Panc1 (cell line): ENCODE measurements at places on chromosomes 5 and 9. TPM values are rescaled to one million over a fixed set of nuclear protein-coding genes. Genes with fewer than 3 reads are reported as not detected.

SPARC gene
- 228 TPM for total RNA-seq

DNA sequence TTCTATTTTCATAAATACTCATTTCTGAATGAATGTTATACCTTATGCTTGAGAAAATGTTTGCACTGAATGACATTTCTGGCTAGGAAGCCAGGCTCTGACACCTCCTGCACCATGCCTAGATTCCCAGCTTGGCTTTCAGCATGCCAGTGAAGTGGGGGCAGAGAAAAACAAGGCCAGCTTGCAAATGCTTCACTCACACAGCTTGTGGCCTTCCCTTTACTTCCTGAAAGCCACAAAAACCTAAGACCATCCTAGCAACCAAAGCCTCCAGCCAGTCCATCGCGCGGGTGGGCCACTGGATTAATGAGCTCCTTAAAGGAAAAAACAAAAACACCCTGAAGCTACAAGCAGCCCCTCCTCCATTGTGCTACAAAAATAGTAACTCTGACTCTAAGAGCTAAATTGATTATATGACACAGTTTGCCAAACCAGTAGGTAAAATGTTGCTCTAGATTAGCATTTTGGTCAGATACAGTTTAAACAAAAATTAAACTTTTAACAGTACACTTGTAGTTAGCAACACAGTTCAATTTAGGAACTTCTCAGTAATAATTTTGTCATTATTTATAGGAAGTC is 159.9 kb downstream of the TSSK1B start:
- H3K27me3 ChIP-seq: no peaks in the 10 kb centered on the region
- no peak overlapping the region for H3K4me3 ChIP-seq
- H3K27ac ChIP-seq: no peak overlapping the region

GRCh38 chr5:109451146-109451545 is 41.4 kb upstream of the PJA2 start:
- no peak overlapping the region for H3K27ac ChIP-seq
- no peak overlapping the region for H3K4me3 ChIP-seq
- no peaks in the 10 kb centered on the region for H3K4me1 ChIP-seq
- H3K36me3 ChIP-seq: no peaks in the 10 kb centered on the region
- no peaks in the 10 kb centered on the region; the same call in 1 of the 2 replicates for H3K27me3 ChIP-seq

DNA sequence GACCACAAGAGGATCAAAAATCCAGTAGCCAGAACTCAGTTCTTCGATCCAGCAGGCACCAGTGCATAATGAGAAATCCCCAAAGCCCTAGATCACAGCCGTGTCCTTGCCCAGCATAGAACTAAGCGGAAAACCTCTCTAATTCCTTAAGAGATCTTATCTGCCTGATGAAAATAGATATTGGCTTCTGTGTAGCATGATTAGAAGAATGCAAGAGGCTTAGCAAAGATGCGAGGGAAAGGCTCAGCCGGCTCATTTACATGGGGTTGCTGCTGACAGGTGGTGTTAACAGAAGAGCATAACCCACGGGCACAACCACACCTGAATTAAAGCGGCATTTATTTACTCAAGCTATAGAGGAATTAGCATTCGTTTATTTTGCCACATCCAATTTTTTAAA is 400.0 kb upstream of the ADAMTS16 start:
- no peak for DNase-seq
- H3K4me3 ChIP-seq: no peak overlapping the region
- no peaks in the 10 kb centered on the region for H3K4me1 ChIP-seq
- no peaks in the 10 kb centered on the region for H3K36me3 ChIP-seq

C9orf43 gene
- 1.2 TPM for total RNA-seq

GRCh38 chr9:78122631-78123030 is 91.0 kb upstream of the GNAQ start:
- no peaks in the 10 kb centered on the region for H3K36me3 ChIP-seq
- H3K4me3 ChIP-seq: no peak overlapping the region
- H3K27ac ChIP-seq: no peak overlapping the region
- no peaks in the 10 kb centered on the region for H3K4me1 ChIP-seq
- no peaks in the 10 kb centered on the region for H3K27me3 ChIP-seq
- no peak for DNase-seq

ENTREP1 gene
- total RNA-seq: 0.13 TPM

- no peak for DNase-seq
- no peaks in the 10 kb centered on the region; the same call in 1 of the 2 replicates for H3K36me3 ChIP-seq
- H3K27me3 ChIP-seq: no peaks in the 10 kb centered on the region
- H3K4me1 ChIP-seq: peaks cover 21% of the 10 kb centered on the region
Observed at GRCh38 chr9:93136011-93136440, 2.0 kb upstream of the NINJ1 start.

DNA sequence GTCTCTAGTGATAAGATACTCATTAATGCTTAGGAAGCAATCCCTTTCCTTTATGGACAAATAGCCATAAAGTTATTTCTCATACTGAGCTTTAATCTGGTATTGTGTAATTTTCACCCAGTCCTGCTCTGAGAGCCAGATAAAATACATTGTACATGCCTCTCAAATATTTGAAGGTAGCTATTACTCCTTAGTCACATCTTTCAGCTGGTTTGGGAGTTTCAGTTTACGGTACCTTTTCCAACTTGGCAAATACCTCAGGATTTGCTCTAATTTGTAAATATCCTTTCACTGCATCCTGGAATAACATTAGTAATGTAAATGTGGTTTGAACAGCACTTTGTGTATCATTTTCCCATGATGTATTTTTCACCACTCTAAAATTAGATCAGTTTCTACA is 47.4 kb downstream of the ABHD17B start:
- H3K4me3 ChIP-seq: no peak overlapping the region
- no peak for DNase-seq
- no peaks in the 10 kb centered on the region for H3K4me1 ChIP-seq
- peaks cover 8% of the 10 kb centered on the region; the same call in 1 of the 2 replicates for H3K36me3 ChIP-seq
- no peaks in the 10 kb centered on the region for H3K27me3 ChIP-seq
- H3K27ac ChIP-seq: no peak overlapping the region

GRCh38 chr9:26310294-26310693 is 582.3 kb downstream of the CAAP1 start:
- no peaks in the 10 kb centered on the region for H3K27me3 ChIP-seq
- H3K4me1 ChIP-seq: no peaks in the 10 kb centered on the region
- H3K27ac ChIP-seq: no peak overlapping the region
- no peak for DNase-seq
- H3K4me3 ChIP-seq: no peak overlapping the region

DNA sequence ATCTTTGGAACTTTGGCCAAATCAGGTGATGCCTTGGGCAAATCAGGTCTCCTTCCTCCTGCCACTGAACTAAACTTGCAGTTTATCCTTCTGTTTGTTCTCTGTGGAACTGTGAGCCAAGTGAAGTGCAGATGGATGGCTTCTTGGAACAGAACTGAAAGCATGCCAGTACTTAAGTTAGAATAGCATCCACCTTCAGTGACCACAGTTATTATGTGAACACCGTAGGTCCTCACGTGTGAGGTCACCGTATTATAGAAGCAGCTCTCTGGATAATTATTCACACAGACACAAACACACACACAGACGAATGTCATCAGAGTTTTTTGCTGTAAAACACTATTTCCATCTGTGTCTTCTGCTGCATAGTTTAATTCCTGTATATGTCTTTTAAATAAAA is 162.6 kb downstream of the EFNA5 start:
- no peak for DNase-seq
- H3K4me1 ChIP-seq: peaks cover 4% of the 10 kb centered on the region; the same call in 1 of the 2 replicates
- no peaks in the 10 kb centered on the region for H3K36me3 ChIP-seq

TSLP gene
- not detected for total RNA-seq

GRCh38 chr5:83955916-83956315 is 235.3 kb upstream of the HAPLN1 start:
- no peaks in the 10 kb centered on the region for H3K36me3 ChIP-seq
- H3K27me3 ChIP-seq: no peaks in the 10 kb centered on the region
- H3K27ac ChIP-seq: no peak overlapping the region
- no peak overlapping the region for H3K4me3 ChIP-seq
- DNase-seq: no peak

C9orf50 gene
- total RNA-seq: not detected

MTAP gene
- total RNA-seq: 9.6 TPM

DNA sequence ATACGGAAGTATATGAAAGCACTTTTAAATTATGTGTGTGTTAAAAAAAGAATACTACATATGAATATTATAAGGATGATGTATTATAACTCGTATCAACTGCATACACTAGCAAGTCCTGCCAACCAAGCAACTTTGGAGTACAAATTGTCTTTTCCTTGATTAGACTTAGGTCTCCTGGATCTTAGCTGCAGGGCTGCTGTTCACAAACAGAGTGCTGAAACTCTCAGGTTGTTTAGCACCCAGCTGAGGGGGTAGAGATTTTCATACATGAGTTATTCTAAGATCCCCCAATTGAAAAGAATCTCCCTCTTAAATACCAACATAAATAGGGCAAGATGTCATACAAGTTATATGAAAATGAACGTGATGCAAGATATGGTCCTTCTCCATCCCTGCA is 149.8 kb upstream of the TNC start:
- H3K4me3 ChIP-seq: no peak overlapping the region
- no peaks in the 10 kb centered on the region for H3K36me3 ChIP-seq
- no peak for DNase-seq
- no peaks in the 10 kb centered on the region for H3K27me3 ChIP-seq
- no peak overlapping the region for H3K27ac ChIP-seq

DNA sequence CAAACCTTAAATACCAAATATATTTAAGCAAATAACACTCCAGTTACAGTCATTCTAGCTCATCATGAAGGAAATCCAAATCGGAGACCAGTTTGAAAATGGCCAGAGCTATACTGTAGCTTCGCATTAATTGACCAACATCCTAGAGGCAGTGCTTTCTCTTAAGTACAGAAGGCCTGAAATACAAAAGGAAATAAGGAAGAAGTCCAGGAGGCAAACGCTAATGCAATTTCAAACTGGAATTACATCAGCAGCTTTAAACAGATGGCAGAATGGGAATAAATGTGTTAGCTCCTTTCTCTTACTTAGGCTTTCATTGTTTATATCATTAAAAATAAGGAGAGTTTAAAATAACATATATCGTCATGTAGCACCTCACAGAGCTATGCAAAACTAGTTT is 197.0 kb downstream of the SEC61B start:
- no peaks in the 10 kb centered on the region for H3K36me3 ChIP-seq
- H3K27me3 ChIP-seq: no peaks in the 10 kb centered on the region
- no peak for DNase-seq
- H3K27ac ChIP-seq: no peak overlapping the region

SERF1A gene
- total RNA-seq: 5.1 TPM

DNA sequence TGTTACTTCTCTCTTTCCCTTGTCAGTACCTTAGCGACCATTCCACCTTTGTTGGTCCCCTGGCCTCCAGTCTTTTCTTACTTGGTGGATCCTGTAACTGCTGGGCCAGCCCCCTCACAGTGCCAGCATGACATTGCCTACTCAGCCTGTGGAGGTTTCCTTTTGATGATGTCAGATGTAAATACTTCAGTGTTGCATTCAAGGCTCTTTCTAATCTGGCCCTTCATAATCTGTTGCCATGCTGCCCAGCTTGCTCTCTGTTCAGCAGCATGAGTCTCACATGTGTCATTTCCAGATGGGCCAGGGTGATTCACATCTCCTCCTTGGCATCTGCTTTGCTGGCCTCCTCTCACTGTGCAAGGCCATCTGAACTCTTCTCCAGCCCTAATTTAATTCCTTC is 57.1 kb downstream of the MAST4 start:
- no peaks in the 10 kb centered on the region for H3K4me1 ChIP-seq
- no peaks in the 10 kb centered on the region for H3K36me3 ChIP-seq
- DNase-seq: no peak
- H3K4me3 ChIP-seq: no peak overlapping the region
- no peaks in the 10 kb centered on the region for H3K27me3 ChIP-seq

DNA sequence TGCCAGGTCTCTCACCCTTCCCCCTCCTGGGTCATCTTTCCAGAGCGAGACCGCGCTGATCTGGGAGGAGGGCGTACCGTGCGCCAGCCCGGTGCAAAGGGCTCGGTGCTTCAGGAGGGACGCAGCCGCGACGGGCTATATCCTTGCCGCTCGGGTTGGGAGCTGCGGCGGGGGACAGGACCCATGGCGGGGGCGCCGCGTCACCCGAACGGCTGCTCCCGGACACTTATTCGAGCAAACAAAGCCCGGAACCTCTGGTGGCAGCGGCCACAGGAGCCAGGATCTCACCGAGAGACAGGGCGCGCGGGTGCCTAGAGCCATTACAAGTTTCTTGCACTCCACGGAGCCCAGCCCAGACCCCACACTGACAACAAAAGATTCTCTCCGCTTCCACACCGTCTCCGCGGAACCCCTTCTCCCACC is 1.3 kb downstream of the SEMA6A start:
- peaks cover 45% of the 10 kb centered on the region for H3K27me3 ChIP-seq
- peak overlapping the region; percentile 27 for H3K4me3 ChIP-seq
- H3K36me3 ChIP-seq: no peaks in the 10 kb centered on the region
- peaks cover 23% of the 10 kb centered on the region for H3K4me1 ChIP-seq
- H3K27ac ChIP-seq: no peak overlapping the region
- DNase-seq: no peak

DNA sequence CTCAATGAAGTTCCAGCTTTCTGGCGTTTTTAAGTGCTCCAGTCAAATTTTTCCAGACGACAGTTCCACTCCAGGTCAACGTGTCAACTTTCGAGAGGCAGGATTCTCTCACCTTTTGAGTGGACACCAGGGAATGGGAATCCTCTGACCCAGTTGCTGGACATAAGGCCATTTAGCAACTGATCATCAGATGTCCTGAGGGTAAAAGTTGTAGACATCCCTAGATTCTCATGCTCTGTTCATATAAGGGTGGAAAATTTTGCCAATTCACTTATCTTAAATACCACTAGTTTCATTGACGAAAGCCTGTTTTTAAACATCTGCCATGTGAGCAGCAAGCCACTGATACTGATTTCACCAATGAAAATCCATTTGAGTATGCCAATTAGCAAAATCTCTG is 275.5 kb downstream of the MAST4 start:
- no peak overlapping the region for H3K27ac ChIP-seq
- H3K27me3 ChIP-seq: no peaks in the 10 kb centered on the region; the same call in 1 of the 2 replicates
- H3K36me3 ChIP-seq: no peaks in the 10 kb centered on the region
- H3K4me3 ChIP-seq: no peak overlapping the region
- no peaks in the 10 kb centered on the region for H3K4me1 ChIP-seq

CDH9 gene
- total RNA-seq: 0.10 TPM

CDH6 gene
- total RNA-seq: 0.36 TPM

C9 gene
- total RNA-seq: 0.05 TPM

GRCh38 chr5:179436321-179437122 is 91.3 kb upstream of the ADAMTS2 start:
- no peak overlapping the region for H3K27ac ChIP-seq
- no peaks in the 10 kb centered on the region for H3K4me1 ChIP-seq
- H3K27me3 ChIP-seq: no peaks in the 10 kb centered on the region
- no peak for DNase-seq
- H3K4me3 ChIP-seq: no peak overlapping the region
- H3K36me3 ChIP-seq: no peaks in the 10 kb centered on the region
